SHP77 (cell line): ENCODE measurements at places on chromosomes 5 and 9.
A peak's percentile ranks its signal among the peaks of the same experiment; 100 is the strongest.

DNA sequence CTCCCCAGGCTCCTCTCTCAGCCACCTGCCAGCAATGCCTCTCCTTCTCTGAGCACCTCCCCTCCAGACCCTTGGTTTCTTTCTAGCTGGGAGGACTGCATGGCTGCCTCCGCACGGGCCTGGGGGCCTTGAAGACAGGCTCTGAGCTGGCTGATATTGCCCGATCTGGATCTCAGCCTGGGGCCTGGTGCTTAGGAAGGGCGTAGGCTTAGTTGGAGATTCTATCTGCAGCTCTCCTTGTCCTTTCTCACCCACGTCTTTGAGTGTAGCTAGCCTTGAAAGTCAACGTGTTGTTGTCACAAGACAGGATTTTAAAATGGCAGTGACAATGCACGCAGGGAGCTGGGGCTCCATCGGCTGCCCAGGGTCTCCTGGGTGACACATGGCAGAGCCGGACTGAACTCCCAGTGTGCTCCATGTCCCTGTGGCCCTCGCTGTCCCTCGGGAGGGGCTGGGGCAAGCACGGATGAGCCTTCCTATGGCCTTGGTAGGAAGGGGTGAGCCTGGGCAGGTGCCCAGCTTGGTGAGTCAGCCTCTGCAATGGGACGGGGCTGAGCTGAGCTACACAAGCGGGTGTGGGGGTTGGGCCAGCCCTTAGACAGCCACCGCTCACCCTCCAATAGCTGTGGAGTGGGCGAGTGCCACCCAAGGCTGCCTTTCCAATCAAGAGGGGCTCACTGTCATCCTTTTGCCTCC is 9.4 kb downstream of the ADAMTSL2 start:
- DNase-seq, result no peak

DNA sequence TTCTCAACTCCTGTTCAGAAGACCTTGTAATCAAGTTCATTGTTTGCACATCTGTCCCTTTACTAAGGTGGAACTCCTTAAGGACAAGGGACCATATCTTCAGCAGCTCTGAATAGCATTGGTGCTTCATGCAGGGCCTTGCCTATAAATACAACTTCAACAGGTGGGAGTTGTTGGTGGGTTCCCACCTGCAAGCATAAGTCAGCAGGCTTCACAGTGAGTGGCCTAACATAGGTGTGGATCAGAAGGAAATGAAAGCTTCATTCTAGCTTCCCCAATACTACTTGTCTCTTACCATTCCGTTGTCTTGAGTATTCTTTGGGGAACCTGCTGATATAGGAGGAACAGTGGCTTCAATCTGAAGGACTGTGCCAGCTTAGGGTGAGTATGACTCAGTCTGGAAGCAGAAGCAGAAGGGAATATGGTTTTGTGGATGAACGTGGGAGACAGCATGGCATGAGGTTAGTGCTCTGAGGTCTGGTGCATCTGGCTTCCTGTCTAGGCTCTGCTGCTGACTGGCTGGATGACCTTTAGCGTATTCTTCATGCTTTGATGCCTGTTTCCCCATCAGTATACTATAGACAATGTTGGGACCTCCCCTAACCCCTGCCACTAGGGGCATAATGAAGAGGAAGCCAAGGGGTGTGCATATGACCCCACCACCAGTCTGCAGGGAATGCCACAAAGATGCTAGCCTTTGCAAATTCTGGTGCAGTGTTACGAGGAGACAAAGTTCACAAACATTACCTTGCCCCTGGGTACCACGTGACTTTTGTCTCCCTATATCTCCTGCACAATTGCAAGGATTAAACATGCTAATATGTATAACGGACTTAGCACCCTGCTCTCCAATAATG is 192.3 kb downstream of the PALM2AKAP2 start:
- DNase-seq, result no peak

- no peak for DNase-seq
Observed at GRCh38 chr5:172049226-172049796, 42.9 kb upstream of the FBXW11 start.

DNA sequence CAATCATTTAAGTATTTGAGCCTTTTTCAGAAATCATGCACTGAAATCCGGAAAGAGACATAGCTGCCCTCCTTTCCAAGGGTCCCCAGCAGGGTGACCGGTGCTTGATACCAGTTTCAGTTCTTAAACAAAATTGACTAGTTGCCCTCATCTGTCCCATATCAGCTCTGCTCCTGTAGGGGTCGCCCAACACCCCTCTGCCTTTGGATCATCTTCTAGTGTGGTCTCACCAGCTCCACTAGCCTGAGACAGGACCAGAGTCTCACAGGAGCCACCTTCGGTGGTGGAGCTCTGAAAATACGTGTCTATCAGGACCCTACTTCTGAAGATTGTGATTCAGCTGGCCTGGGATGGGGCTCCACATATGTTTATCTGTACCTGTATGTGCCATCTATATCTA is 428.2 kb downstream of the ENC1 start:
- no peak for DNase-seq

DNA sequence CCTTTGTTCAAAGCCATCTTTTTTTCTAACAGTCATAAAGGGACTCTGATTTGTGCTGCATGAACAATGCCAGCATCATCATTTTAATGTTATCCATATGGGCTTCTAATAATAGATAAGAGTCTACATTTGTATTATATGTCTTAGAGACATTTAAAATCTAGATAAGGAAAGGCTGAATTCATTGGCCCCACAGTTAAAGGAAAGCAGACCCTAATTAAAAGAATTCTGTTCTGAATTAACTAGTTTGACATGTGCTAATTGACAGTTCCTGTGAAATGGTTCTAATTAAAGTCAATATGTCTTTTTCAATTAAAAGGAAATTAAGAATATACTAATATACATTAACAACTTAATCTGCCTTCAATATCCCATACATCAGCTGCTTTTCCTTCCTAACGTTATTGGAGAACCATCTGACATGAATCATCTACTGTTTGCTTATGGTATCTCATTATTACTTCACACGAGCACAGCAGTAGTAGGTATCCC is 104.7 kb downstream of the NR2F1-AS1 start:
- DNase-seq, result no peak

DNA sequence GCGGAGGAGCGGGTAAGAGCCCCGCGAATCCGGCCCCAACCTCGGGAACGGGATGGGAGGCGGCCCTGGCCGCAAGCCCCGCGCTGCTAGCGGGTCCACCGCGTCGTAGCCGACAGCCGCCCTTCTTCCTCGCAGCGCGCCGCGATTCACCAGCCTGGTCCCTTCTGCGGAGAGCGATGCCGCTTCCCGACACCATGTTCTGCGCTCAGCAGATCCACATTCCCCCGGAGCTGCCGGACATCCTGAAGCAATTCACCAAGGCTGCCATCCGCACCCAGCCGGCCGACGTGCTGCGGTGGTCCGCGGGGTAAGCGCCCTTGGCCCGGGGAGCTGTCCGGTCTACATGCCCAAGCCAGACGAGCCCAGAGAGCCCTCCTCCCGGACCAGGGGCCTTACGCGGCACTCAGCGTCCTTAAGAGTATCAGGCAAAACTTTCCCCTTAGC is 335 bp downstream of the ROPN1L start:
- peak; percentile 48 for DNase-seq

- no peak for DNase-seq
Observed at GRCh38 chr9:4921449-4921848, 63.6 kb upstream of the JAK2 start.

DNA sequence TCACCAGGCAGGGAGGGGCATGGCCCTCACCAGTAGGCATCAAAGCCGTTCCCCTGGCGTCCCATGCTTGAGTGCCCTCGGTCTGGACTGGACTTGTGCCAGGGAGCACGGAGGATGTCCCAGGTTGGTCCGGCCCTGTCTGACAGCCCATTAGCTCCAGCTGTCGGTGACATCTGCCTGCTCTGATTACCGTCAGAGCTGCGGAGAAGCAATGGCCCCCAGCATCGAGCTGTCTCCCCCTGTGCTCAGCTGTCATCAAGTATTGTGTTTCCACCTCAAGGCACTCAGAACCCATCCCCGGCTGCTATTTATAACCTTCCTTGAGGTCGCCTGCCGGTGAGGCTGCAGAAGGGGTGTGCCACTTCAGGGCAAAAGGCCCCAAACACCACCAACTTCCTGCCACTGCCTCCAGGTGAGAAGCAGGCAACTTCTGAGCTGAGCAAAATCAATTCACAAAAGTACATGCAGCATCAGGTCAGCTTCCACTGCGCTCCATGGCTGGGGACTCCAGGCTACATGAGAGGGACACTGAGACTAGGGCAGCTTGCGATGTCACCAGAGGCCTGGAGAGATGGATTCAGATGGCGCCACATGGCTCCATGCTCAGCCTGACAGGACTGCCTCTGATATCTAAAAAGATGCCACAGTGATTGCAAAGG is 142.7 kb downstream of the C5orf15 start:
- DNase-seq, result peak; percentile 54

DNA sequence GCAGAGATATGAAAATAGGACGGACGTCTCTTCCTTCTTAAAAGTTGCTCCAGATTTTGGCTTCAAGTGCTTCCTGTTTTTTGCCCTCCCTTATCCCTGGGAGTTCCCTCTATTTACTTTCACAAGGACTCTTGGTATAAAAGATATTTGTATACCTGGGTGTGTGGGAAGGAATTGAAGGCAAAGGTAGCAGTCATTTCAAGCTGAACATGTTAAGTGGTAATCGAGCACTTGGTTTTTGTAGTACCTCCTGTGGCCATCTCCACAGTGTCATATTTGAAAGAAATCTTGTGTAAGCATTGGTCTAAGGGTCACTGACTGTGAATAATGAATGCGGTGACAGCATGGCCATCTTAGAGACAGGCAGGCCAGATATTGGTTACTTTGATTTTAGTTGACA is 593.6 kb downstream of the MTRR start:
- DNase-seq, result no peak

- DNase-seq, result no peak
Observed at GRCh38 chr9:136083558-136084062, 11.5 kb downstream of the NACC2 start.

DNA sequence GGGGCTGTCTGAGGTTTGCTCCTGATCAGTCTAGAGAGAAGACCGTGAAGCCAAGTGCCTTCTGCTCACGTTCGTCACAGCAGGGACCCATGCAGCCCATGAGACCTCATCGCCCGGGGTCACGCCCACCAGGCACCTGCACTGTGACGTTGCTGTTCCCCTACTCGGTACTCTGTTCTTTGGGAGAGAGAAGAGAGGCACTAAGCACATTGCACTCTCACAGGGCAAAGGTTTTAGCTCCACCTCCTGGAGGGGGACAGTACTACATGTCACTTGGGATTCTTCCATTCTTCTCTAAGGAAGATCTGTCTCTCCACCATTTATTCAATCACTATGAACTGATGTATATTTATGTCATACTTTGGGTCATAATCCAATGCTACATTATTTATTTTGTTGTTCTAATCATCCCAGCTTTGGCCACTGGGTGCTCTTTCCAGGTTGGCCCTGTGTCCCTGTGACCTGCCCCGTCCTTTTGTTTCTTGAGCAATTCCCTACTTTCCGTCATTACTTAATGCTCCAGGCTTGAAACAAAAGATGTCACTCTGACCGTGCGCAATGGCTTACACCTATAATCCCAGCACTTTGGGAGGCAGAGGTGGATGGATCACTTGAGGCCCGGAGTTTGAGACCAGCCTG is 31.4 kb upstream of the BRD3 start:
- DNase-seq, result peak; percentile 36

DNA sequence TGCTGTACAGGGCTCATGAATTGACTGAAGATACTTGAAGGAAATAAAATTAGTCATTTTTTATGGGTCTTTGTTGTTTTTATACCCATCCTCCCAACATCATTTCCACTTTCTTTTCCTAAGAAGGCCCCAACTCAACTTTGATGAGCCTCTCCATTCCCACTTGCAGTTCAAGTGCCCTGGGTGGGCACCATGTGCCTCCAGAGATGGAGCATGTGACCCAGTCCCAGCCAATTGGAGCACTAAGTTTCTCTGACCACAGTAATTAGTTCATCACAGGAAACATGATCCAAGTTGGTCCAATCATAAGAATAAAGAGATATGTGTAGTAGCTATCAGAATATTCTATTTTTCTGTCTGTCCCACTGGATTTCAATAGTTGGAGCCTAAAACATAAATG is 46.9 kb downstream of the HTR4 start:
- no peak for DNase-seq

- DNase-seq, result no peak
Observed at GRCh38 chr9:111657051-111657450, 4.4 kb upstream of the GNG10 start.

- DNase-seq, result no peak
Observed at GRCh38 chr9:6917162-6917561, 159.4 kb downstream of the KDM4C start.

- DNase-seq, result no peak
Observed at GRCh38 chr9:29976981-29977380, 2403.7 kb upstream of the C9orf72 start.

- DNase-seq, result peak; percentile 13
Observed at GRCh38 chr9:93072383-93072795, 13.9 kb downstream of the SUSD3 start.

DNA sequence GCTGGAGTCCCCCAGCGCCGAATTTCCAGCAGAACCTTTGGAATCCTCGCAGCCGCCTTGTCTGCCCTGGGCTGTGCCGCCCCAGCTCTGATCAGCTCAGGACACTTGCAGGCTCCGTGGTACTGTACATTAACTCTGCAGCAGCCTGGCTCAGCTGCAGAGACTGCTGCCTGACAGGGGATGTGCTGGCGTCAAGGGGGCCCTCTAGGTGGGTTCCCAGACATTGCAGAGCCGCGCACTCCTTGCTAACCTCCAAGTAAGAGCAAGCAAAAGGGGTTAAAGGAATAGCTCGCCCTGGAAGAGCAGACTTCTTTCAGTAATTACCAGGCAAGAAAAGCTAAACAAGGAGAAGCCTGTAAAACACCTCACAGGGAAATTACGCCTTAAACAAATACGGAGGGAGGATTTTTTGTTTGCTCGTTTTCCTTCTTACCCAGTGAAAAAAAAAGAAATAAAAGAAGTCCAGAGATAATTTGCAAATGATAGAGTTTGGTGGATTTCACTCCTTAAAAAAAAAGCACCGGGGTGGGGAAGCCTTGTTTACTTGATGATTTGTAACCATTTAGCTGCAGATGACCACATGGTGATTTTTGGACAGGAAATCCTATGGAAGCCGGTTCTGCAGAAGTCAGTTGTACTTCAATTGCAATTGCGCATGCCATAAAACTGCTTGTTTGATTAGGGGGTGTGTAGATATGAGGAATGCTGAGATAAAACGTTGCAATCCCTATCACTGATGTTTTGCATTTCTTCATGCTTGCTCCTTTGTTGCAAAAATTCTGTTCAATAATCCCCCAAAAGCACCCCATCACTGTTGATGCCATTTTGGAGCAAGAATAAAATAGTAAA is 305.8 kb downstream of the PDE4D start:
- DNase-seq, result peak; percentile 74

- no peak for DNase-seq
Observed at GRCh38 chr9:128887914-128888350, 6.0 kb downstream of the LRRC8A start.

DNA sequence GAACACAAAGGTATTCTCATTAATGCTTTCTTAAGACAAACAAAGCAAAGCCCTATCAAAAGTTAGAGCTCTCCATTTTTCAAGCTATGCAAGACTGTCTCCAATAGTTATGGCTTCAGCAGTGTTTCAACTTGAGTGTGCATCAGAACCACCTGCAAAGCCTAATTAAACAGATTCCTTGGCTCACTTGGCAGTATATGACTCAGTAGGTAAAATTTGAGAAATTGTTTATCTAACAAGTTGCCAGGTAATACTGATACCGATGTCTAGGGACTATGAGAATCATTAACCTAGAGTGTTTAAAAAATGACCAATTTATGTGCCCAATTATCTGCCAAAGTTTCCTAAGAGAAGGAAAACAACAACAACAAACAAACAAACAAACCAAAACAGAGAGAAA is 60.3 kb upstream of the PARP8 start:
- DNase-seq, result no peak

- DNase-seq, result no peak
Observed at GRCh38 chr9:33435821-33436277, 11.5 kb downstream of the AQP3 start.
